ENCODE measurements at places on chromosomes 4 and X.

DNA sequence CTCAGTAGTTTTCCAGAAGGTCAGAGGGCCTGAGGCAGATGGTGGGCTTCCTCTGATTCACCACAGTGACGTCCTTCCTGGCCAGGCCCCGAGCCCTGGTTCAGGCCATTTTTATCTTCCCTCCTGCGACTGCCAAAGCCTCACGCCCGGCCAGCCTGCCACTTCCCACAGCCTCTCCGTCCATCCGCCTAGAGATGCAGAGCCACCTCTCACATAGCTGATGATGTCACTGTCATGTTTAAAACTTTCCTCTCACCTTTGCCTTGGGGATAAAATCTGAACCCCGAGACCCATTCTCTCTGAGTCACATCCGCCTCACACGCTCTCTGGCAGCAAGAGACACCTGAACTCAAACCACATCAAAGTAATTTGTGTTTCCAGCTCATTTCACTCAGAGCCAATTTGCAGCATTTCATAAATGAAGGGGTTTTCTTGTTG, 175.3 kb downstream of the QDPR start:
- DNase-seq: no peak

DNA sequence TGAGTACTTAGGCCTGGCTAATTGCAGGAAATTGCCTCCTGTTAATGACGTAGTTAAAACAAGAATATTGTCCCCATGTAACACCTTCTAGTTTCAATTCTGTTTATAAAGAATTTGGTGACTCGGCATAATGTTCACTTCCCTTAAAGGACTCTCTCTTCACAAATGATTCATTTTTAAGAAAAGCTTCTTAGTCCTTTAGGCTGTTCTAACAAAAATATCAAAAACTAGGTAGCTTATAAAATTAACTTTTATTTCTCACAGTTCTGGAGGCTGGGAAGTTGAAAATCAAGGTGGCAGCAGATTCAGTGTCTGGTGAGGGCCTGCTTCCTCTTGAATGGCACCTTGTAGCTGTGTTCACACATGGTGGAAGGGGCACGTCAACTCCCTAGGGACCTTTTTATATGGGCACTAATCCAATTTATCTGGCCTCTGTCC, 23.8 kb downstream of the COL25A1 start:
- DNase-seq: no peak

GRCh38 chrX:3142259-3143042, 101.2 kb downstream of the ARSF start:
- DNase-seq: no peak

DNA sequence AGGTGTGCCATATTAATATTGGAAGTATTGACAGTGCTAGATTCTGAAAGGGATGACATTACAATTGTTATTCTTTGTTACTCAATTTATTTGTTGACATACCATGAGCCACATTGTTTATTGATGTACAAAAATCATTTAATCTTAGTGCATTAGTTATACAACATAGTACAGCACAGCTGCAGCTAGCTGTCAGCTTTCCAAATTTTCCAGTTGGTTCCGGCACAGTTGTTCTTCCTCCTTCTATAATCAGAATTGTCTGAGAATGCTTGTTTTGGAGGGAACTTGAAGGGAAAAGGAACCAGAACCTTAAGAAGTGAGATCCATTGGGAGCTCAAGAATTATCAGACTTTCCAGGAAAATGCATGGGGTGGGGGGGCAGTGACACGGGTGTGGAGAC, 281.4 kb downstream of the ZIC3 start:
- no peak for DNase-seq

All from BE2C (cell line).